ENCODE measurements at places on chromosomes 16 and 17.

DNA sequence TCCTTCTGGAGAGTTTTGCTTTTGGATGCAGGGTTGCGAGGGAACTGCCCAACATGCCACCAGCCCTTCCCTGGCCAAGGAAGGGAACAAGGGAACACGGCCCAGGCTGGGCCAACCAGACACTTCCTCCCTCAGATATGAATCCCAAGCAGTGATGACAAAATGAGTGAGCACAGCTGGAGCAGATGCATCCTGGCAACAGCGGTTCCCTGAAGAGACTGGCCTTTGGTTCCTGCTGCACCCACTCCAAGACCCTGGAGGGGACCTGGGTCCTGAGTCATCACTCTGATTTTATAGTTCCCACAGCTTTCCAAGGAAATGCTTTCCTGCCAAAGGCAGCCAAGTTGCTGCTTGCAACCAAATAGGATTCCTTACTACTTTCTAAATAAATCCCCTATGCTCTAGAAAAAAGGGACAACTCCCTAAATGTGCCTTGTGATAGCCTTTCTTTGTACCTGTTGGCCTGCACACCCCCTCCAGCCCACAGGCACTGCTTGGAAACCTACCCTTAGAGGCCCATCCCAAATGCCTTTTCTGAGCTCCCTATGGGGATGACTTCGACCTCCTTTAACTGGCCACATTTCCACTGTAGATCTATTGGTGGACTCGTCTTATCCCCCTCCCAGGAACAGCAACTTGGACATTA, 5.3 kb downstream of the ST3GAL2 start:
- peak; percentile 70 for DNase-seq

DNA sequence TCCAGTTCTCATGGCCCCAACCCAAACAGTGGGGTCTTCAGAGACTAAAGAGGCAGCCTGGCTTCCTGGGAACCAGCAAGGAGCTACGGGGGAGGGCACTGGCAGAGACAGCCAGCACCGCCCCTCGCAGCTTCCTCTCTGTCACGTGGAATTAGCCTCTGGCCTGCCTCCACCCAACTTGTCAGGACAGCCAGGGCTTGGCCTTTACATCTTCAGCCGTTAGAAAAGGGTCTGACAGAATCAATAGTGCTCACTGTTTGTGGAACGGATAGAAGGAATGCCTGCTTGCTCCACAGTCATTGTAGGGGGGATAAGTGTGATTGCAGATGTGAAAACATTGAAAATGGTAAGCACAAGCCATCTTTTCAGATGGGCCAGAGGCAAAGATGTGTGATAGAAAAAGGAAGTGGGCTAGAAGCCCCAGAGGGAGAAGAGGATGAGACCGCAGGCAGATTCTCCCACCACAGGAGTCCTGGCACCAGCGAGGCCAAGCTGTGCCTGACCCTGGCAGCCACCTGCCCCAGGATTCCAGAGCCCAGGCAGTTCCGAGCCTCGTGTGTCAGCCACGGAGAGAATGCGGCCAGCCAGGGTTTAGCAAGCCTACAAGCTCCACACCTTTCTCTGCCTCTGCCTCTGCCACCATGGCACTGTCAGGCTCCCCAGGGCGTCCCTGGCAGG, 18.6 kb downstream of the GRIN2C start:
- peak; percentile 23 for DNase-seq

DNA sequence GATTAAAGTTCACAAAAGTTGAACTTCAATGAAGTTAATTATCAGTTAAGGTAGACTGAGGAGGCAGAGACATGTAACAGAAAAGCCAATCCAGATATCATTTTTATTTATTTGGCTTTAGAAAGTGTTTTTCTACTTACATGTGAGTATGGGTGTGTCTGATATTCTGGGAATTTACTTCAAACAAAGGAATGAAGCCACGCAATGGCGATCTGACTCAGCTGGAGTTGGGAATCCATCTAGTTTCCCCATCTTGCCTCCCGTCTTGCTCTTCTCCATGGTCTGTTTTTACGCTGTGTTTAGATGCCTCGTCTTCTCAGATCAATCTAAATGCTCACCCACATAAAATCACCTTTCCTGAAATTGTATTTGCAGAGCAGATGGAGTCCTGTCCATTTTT, 1.7 kb upstream of the KCNJ16 start:
- no peak for DNase-seq

DNA sequence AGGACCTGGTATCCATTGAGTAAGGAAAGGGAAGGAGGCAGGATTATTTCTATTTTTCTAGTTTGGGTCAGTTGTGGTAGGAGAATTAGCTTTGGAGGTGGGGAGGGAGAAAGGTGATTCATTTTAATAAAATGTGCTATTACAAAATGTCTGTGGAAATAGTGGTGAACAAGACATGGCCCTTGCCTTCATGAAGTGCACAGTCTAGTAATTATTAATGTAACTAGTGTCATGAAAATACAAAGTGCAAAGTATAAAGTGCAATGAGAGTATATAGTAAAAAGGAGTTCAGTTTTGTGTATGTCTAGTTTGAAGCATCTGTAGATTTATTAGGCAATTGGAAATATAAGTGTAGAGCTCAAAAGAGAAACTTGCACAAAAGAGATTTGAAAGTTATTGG, 11.9 kb downstream of the NFATC3 start:
- DNase-seq: no peak

GRCh38 chr16:25250467-25250866, 7.2 kb downstream of the ZKSCAN2 start:
- DNase-seq: no peak

DNA sequence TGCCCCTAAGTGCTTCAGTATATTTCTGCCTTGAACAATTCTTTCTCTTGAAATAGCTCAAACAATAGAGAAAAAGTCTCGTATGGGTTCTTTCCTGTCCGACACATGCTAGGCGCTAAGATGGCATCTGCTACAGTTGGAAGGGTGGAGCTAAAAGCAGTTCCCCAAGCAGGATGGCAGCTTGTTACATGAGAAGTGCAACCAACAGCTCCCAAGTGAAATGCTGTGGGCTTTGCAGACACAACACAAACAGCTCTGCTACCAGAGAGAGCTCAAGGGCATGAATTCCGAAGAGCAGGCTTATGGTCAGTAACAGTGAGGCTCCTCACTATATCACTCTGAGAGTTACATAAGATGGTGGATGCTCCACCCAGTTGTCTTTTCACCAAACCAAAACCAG, 83.8 kb downstream of the VPS53 start:
- no peak for DNase-seq

DNA sequence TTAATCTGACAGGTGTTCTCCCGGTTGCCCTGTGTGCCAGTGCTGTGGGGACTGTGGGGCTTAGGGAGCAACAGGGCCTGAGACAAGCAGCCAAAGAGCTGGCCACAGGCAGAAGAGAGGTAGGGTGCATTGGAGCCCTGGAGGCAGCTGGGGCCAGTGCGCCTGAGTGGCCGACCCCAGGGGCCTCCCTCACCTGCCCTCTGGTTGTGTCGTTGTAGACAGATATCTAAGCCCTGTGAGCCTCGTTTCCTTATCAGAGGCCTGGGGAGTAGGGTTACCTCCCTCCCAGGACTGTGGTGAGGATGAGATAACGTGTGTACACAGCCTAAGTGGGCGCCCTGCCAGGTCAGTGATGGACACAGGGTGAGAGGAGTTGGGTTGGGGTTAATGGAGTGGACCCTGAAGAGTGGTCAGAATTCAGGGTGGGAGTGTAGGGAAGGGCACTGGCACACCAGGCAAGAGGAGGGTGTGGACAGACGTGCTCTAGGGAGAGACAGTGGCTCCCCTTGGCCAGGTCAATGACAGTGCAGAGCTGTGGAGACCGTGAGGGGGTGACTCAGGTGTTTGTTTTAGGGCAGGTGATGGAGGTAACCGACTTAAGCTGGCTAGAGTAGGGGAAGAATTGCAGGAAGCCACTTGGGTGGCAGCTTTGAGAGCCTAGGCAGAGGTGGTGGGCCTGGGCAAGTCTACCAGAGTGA, 3.4 kb downstream of the NARF start:
- DNase-seq: no peak

GRCh38 chr17:80363518-80364090, 51.4 kb upstream of the ENDOV start:
- DNase-seq: no peak

GRCh38 chr16:17343028-17343427, 127.7 kb downstream of the XYLT1 start:
- no peak for DNase-seq
